Fibroblast of skin of left quadriceps (primary cell): ENCODE measurements at places on chromosomes 16 and 17.
A peak's percentile ranks its signal among the peaks of the same experiment; 100 is the strongest.

GRCh38 chr16:77617996-77618395, 104.3 kb upstream of the NUDT7 start:
- no peak for DNase-seq

GRCh38 chr16:59881376-59881775, 1147.3 kb upstream of the GOT2 start:
- no peak for DNase-seq

GRCh38 chr17:41486809-41487530, 2.7 kb downstream of the KRT36 start:
- no peak for DNase-seq

GRCh38 chr16:4846901-4847773, at the start of the genes GLYR1 and UBN1:
Gene GLYR1, minus strand, starts transcription at chr16:4847288. Its CDS starts 23 bp downstream, at chr16:4847265.
Gene UBN1, plus strand, starts transcription at chr16:4847481. Its CDS starts 5,437 bp downstream, at chr16:4852918.
- DNase-seq: peak; percentile 93

DNA sequence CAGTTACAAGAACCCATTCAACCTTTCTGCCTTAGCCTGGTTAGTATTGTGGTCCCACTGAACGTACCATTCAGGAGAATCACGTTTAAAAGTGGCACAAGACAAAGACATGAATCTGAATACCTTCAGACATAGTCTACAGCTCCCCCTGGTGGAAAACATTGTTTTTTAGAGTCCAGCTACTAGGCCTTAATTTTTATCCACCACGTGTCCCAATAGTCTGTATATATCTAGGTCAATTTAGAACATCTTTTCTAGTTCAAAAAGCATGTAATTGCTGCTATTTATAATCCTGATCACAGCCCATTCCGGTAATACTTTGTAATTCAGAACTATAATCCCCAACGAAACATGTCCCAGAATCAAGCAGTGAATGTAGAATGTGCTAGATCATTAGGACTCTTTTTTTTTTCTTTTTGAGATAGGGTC, 13.7 kb upstream of the GUCY2D start:
- peak; percentile 68 for DNase-seq

DNA sequence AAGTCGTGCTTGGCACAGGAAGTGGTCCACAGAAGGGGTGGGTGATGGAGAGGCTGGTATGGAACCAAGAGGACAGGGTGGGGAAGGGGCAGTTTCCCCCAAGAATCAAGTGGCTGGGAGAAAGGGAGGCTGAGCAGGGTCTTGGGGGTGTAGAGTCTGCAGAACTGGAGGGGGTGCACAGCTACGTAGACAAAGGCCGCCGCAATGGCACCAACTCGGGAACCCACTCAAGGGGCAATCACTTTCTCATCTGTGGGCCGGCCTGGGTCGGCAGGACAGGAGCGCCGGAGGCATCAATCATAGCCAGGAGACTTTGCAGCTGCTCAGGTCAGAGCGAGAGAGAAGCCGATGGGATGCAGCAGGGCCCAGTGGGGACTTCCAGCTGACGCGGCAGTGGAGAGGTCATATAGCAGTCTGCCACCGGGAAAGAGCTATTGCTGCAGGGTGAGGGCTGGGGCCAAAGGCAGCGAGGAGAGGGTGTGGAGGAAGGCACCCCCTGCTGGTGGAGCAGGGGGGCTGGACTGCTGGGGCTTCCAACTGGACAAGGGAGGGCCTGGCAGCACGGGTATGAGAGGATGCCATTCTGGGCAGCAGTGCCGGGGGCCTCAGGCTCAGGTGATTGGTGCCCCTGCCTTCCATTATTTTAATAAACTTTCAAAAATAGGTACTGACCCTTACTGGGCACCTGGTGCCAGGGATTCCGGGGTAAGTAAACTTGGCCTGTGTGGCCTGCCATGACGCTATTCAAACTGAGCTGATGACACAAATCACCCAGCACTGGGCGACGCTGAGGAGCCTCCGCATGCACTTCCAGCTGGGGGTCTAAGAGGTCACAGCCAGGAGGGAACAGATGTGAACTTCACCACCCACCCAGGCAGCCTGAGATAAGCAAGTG, 52.5 kb upstream of the MTSS2 start:
- no peak for DNase-seq

- DNase-seq: peak; percentile 83
These were observed 14.9 kb downstream of the IGFBP4 start for GRCh38 chr17:40457964-40458791.

DNA sequence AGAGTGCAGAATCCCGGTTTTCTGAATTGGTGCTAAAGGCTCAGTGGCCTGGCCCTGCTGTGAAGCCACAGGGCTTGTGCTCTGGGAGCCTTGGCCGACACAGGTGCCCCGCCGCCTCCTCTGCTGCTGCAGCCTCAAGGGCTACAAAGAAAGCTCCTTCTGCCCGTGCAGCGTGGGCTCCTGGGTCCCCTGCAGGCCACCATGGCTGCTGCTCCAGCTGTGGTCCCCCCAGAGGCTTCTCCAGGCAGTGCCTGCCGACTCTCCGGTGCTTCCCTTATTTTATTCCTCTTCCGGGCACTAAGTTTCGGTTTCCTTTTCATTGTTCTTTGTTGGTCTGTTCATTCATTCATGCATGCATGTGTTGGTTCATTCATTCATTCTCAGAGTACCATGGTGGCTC, 53.1 kb downstream of the CMIP start:
- no peak for DNase-seq

GRCh38 chr17:56777859-56778258, 55.9 kb downstream of the C17orf67 start:
- DNase-seq: no peak

DNA sequence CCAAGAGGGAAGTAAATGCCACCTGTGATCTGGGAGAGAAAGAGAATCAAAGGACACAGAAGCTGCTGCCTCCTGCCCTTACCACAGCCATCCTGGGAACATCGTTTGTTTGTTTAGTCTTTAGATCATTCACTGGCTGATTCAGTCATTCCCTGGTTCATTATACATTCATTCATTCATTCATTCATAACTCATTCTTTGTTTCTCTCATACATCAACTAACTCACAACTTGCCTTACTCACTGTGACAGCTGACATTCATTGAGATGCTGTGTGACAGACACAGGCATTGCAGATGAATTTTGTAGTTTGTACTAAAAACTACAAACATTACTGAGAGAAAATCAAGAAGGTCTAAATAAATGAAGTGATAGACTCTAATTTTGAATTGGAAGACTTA, 291.0 kb upstream of the TNRC6C start:
- no peak for DNase-seq

GRCh38 chr16:4683255-4684057, 9.9 kb upstream of the NUDT16L1 start:
- DNase-seq: no peak

DNA sequence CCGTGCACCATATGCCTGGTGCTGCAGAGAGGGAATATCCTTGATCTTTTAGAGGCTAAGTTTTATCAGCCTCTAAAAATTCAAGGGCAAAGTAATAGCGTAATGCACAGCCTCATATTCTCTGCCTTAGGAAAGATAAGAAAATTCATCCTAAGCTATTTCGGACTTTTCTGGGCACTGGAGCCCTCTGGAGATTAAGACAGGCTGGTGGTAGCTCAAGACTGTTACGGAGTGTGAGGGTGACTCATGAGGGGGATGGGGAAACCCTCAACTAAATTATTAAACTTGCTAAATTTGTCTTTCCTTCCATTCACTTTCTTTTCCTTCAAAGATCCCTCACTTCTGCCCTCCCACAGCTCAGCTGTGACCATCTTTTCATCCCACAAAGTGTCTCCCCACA, 73.3 kb downstream of the RPH3AL start:
- DNase-seq: no peak

- no peak for DNase-seq
These were observed 3.7 kb upstream of the NLK start for GRCh38 chr17:28038802-28039201.

DNA sequence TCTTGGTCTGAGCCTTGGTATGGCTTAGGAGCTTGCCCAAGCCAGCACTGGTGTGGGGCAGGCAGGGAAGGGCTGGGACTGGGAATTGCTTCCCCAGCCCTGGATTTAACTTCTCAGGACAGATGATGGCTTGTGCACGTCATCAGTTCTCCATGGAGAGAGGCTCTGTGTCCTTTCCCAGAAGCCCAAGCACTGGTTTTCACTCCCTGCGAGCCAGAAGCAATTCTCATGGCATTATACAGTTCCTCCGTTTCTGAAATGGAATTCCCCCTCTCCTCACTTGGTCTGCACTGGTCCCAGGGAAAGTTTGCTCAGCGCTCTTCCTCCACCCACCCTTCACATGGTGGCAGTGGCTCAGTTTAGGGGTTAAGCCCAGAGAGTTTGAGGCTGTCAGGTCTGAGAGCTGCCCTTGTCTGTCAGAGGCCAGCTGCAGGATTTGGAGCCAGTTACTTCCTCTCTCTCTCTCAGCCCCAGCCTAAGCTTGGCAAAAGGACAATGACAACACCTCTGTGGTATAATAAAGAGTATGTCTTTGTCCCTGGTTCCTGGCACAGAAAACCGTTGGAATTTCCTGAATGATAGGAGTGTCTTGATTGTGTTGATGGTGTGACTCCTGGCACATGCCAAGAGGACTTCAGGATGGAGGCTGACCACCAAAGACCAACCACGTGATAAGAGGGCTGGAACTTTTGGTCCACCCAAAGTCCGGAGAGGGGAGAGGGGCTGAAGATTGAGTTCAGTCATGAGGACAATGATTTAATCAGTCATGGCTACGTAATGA, 219.6 kb upstream of the TNRC6C start:
- DNase-seq: no peak

- no peak for DNase-seq
These were observed 157.7 kb upstream of the CDH11 start for GRCh38 chr16:65279576-65279975.
